ENCODE measurements at places on chromosomes 7 and 10.

GRCh38 chr7:81665236-81665635 lies 104.6 kb downstream of the HGF start:
- no peak for DNase-seq

DNA sequence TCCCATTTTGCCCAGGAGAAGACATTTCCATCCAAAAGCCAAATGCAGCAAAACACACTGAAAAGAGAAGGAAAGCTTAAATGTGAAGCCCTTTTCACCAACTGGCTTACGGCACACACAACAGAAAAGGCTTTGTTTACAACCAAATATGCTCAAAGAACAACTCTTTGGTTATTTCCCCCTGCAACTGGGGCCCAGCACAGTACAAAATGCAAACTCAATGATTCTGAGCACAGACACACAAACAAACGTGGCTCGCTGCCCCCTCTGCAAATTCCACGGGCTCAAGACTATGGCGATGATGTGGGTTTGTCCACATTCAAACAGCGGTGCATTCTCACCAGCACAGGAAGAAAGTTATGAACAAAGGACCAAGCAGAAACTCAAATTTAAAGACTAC lies 5.3 kb downstream of the CPXM2 start:
- DNase-seq = no peak

- no peak for DNase-seq
Measured at GRCh38 chr10:131685007-131685406, 215.8 kb upstream of the PPP2R2D start.

- DNase-seq = no peak
Measured at GRCh38 chr10:10830293-10830986, 187.2 kb upstream of the CELF2 start.

GRCh38 chr10:123518765-123519164 lies 147.4 kb upstream of the GPR26 start:
- no peak for DNase-seq

DNA sequence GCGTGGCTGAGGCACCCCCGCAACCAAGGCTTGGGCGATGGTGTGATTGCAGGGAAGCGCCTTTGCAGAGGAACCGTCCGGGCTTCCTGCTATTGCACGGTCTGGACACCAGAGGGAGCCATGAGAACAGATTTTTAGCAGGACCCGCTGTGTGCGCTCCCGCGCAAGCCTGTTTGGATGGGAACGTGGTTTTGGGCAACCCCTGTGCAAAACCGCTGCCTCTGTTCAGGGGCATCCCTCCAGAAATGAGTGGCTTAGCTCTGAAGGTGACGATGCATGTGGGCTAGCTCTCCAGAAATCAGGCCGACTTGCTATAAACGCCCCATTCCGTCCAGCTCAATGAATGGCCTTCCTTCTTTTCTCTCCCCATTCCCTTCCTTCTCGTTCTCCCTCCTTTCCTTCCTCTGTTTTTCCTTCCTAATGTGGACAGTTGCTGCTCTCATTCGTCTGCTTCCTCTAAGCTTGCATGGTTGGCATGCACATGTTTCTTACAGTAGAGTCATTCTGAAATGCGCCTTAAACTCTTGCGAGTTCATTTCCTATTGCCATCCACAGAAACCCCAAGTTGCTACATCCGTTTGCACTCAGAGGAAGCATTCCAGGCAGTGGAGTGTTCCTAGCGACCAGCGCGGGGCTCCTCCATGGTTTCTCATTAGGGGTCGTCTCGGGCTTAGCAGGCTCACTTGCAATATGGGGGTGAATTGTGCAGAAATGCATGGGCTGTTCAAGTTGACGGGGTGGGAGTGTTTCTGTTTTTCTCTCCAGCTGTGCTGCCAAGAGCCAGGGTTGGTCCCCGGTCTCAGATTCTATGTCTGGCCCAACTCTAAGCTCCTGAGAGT lies 302.5 kb upstream of the GALNT17 start:
- no peak for DNase-seq

DNA sequence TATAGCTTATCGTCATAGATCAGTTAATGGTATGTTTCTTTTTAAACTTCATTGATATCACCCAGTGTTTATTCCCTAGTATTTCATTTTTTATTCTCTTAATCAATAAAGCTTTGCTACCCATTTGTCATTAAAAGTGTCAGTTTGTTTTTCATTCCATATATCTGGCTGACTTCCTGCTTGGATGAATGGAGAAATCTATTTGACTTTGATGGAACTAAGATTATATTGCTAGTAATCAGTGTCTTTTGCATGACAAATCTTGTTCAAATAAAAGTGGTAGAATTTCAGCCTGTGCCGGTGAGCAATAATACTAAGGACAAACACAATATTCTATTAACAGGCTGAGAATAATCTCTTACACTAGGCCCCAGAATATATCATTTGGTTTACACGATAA lies 203.3 kb downstream of the SEC23IP start:
- no peak for DNase-seq

- DNase-seq = no peak
Measured at GRCh38 chr7:148397056-148397455, 193.5 kb upstream of the C7orf33 start.

- DNase-seq = no peak
Measured at GRCh38 chr7:19762631-19763030, 10.8 kb downstream of the TMEM196 start.

DNA sequence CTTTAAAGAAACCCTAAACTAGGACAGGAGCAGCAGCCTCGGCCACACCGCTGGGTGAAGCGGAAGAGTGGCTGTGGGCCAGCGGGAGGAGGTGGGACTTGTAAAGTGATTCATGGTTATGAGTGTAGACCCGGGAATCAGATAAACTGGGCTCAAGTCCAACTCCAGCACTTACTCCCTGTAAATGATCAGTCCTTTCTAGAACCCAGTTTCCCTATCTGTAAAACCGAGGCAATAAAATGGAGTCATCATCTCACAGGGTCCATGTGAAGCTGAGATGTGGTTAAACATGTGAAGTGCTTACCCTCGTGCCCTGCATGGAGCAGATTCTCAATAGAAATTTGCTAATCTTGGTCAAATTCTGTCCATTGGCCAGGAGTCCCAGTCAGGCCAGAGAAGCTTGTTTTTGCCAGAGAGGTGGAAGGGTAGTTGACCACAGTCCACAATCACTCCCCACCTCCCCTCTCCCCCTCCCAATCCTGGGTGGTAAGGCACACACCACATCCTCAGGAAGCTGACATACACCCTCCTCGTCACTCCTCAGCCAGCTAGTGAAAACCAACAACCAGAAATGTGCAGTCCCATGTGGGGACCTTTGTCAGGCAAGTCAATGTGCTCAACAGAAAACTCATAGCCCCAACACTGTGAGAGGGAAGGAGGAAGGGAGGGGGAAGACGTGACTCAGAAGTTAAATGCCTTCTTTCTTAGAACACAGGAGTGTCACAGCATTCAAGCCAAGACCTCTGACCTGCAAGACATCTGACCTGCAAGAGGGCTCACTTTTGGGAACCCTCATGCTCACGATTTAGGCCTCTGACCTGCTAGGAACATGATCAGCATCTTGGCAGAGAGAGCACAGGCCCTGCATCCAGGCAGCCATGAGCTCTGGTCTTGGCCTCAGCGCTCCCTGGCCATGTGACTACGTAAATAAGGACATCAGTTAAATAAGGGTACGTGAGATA lies 145.1 kb downstream of the PLXNA4 start:
- DNase-seq = peak; percentile 48

DNA sequence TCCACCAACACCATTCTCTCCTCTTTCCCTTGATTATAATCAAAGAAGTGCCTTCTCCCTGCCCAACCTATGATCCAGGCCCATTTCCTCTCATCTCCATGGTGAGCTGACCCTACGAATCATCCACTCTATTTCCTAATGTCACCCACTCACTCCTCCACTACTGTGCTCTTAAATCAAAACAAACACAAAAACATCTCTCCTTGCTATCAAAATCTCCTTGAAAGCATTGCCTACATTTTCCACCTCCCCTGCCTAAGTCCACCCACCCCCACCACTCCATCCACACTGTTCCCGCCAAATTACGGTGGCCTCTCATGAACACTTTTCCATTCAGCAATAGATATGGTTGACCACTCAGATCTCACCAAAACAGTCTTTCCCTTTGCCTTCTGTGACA lies 5.3 kb downstream of the DYDC1 start:
- DNase-seq = no peak
